ENCODE measurements at places on chromosomes 6 and 20.

- DNase-seq = no peak
Measured at GRCh38 chr6:30885999-30886896, 1.9 kb downstream of the DDR1 start.

- no peak for DNase-seq
Measured at GRCh38 chr6:151036869-151037680, 171.6 kb downstream of the MTHFD1L start.

GRCh38 chr20:16360668-16361067, 212.6 kb downstream of the KIF16B start:
- no peak for DNase-seq

- DNase-seq = no peak
Measured at GRCh38 chr6:45201484-45201883, 126.6 kb upstream of the RUNX2 start.

GRCh38 chr6:44025226-44025625, 102.0 kb downstream of the MRPL14 start:
- no peak for DNase-seq

GRCh38 chr6:116389357-116389756, 18.6 kb downstream of the DSE start:
- DNase-seq = no peak

GRCh38 chr6:112579601-112580000, 232.5 kb downstream of the RFPL4B start:
- no peak for DNase-seq
